ENCODE measurements at places on chromosomes 4 and X.

DNA sequence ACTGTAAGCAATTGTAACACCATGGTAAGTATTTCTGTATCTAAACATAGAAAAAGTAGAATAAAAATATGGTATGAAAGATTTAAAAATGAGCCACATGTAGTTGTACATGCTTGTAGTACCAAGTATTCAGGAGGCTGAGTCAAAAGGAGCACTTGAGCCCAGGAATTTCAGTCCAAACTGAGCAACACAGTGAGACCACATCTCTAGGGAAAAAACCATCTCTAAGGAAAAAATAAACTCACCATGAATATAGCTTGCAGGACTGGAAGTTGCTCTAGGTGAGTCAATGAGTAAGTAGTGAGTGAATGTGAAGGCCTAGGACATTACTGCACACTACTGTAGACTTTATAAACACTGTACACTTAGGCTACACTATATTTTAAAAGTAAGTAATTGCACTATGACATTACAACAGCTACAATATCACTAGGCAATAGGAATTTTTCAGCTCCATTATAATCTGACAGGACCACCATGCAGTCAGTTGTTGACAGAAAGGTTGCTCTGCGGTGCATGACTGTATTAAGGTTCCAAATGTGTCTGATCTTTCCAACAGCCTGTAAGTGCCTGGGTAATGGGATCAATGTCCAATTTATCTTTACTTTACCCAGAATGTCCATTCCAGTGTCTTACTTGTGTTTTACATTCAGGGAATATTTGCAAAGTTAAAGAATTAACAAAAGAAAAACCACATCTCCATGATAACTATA lies 28.9 kb upstream of the LRBA start:
- no peak for DNase-seq

- DNase-seq: no peak
Measured at GRCh38 chr4:61201961-61202637, 2.0 kb downstream of the ADGRL3 start.

GRCh38 chr4:73600954-73601353 lies 19.3 kb downstream of the RASSF6 start:
- DNase-seq: no peak

DNA sequence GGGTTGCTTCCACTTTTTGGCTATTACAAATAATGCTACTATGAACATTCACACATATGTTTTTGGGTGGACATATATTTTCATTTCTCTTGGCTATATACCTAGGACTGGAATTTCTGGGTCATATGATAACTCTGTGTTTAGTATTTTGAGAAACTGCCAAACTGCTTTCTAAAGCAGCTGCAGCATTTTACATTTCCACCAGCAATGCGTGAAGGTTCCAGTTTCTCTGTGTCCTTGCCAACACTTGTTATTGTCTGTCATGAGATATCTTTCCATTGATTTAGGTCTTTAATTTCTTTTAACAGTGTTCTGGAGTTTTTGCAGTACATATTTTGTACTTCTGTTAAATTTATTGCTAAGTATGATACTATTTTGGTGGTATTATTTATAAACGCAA lies 48.3 kb downstream of the CLCN5 start:
- DNase-seq: no peak

DNA sequence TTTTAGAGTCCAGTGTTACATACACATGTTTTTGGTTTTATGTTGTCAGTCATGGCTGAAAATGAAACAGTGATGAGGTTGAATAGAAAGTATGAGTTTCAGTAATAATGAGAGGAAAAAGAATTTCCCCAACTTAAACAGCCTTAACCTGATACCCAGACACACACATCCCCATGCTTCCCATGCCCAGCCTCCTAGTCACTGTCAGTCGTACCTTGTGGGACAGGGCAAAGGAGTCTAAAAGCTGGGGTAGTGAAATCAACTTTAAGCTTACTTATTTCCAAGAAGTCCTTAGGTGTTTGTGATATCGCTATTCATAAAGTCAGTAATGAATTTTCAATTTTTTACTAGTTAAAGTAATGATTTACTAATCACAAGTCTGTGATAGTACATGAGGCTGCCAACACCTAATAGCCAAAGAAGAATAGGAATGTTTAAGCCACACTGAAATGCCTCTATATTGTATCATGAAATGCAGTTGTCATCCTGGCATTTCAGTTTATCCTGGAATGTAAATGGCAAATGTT lies 24.3 kb upstream of the GPR34 start:
- DNase-seq: no peak

DNA sequence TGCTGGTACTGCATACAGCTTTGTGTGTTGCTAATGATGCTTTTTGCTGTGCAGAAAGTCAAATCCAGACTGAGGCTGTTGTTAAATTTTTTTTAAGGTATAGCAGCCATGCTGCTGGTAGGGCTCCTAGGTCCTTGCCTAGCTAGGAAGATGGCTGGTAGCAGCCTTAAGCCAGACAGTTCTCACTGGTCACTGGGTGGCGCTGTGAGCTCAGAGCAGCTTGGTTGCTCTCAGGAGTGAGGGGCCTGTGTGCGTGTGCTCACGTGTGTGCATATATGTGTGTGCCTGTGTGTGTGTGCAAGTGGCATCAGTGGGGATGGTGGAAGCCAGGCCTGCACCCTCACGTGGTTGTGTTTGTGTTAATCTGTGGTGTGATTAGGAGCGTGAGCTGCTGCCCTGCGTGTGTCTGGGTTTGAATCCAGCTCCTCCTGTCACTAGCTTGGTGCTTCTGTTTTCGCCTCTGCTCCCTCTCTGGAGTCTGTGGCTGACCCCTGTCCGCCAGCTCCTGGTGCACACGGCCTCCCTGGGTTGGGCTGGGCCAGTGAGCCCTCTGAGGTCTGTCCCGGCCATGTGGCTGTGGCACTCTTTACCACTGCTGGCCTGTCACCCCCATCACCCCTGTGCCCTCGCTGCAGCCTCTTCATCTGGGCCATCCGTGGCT lies 46.1 kb downstream of the SORCS2 start:
- no peak for DNase-seq

DNA sequence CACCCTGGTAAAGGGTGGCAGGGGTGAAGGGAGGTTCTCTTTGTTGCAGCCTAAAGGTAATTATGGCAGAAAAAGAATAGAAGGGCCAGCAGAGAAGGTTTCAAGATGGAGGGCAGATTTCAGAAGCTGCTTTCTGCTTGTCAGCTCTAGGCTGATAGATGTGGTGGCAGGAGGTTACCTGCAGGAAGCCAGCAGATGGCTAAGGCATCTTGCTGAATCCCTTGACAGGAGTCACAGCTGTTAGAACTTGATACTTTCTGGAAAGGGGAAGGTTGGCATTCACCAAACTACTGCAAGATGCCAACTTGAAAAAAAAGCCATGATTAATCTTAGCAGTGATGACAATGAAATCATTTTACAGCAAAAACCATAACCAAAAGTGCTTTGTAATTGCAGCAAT lies 69.5 kb upstream of the CBLL2 start:
- no peak for DNase-seq

DNA sequence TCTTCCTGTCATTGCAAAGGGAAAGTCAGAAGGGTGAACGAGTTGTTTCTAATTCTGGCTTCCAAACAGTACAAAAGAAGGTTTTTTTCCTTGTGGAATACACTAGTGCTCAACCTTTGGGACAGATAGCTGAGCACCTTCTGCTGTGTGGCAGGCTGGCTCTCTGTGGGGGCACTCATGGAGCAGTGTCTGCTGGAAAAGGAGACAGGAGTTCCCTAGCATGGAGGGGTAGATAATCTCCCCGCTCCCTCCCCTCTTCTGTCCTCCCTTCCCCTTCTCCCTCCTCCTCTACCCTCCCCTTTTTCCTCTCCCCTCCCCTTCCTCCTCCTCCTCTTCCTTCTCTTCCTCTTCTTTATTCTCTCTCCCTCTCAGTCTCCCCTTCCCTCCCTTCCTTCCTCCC lies 62.4 kb upstream of the MTM1 start:
- no peak for DNase-seq

DNA sequence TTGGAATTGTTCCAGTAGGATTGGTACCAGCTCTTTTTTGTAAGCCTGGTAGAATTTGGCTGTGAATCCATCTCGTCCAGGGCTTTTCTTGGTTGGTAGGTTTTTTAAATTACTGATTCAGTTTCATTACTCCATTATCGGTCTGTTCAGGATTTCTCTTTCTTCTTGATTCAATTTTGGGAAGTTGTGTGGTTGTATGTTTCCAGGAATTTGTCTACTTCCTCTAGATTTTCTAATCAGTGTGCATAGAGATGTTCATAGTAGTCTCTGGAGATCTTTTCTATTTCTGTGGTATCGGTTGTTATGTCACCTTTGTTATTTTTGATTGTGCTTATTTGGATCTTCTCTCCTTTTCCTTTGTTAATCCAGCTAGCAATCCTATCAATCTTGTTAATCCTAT lies 248.7 kb downstream of the ARHGAP10 start:
- DNase-seq: no peak

GRCh38 chr4:184384810-184385557 lies 89.4 kb downstream of the IRF2 start:
- DNase-seq: no peak

GRCh38 chr4:185520119-185520518 lies 15.2 kb downstream of the PDLIM3 start:
- DNase-seq: no peak
